Iris pigment epithelial cell (primary cell): ENCODE measurements at places on chromosomes 6 and 20.
A peak's percentile ranks its signal among the peaks of the same experiment; 100 is the strongest.

GRCh38 chr6:10210052-10210451 is 204.8 kb downstream of the TFAP2A start:
- peak; percentile 68 for DNase-seq

- peak; percentile 41 for DNase-seq
Measured at GRCh38 chr20:19758501-19759331, 658 bp downstream of the RIN2 start.

GRCh38 chr20:10662151-10662550 is 11.6 kb downstream of the JAG1 start:
- DNase-seq, result no peak

- peak; percentile 95 for DNase-seq
Measured at GRCh38 chr6:135901774-135902524, 50.4 kb downstream of the PDE7B start.

DNA sequence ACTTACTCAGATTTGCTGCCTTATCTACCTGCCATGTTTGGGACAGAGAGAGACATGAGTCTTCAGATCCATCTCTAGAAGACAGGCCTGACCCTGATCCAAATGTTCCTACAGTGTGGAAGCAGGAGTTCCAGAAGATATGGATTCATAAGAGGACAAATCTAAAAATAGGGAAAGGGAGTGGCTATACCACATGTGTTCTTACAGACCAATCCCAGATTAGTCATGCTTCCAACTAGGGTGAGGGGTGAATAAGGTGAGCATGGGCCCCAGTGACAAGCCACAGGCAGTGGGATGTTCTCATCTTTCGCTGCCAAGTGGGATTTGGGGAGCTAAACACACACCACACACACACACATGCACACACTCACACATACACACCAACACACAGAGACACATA is 670.7 kb upstream of the CITED2 start:
- no peak for DNase-seq

GRCh38 chr6:9025796-9026394 is 590.5 kb upstream of the SLC35B3 start:
- no peak for DNase-seq
